ENCODE measurements at places on chromosomes 13 and 19.

- DNase-seq, result no peak
These were observed 38.1 kb downstream of the RUBCNL start for GRCh38 chr13:46348961-46349360.

- DNase-seq, result no peak
These were observed 4.5 kb downstream of the TLE6 start for GRCh38 chr19:2981898-2982297.

DNA sequence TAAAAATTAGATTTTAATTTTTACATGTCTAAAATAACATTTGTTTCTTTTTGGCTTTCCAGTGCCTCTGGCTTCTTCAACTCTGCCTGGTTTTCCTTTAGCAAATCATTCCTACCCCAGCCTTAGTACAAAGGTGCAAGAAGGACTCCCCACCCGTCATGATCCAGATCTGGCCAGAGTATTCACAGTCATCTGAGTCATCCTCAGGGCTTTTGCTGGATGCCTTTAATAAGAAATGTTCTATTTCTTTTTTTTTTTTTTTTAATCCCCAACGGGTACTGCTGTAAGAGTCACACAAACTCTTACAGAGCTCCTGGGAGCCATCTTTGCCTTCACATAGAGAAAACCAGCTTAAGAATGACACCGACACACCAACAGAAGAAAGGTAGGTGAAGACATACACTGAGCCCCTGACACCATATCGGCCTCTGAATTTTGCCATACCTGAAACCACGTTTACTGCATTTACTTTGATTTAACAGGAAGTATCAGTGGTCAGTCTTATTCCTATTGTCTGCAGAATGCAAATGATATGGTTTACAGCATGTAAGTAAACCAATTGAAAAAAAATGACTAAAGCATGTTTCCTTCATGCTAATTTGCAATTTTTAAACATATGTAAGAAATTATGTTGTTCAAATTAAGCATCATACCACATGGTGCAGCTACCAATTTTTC lies 184.4 kb downstream of the NALCN start:
- DNase-seq, result no peak

- no peak for DNase-seq
These were observed 927 bp downstream of the COL4A2 start for GRCh38 chr13:110307767-110308655.

DNA sequence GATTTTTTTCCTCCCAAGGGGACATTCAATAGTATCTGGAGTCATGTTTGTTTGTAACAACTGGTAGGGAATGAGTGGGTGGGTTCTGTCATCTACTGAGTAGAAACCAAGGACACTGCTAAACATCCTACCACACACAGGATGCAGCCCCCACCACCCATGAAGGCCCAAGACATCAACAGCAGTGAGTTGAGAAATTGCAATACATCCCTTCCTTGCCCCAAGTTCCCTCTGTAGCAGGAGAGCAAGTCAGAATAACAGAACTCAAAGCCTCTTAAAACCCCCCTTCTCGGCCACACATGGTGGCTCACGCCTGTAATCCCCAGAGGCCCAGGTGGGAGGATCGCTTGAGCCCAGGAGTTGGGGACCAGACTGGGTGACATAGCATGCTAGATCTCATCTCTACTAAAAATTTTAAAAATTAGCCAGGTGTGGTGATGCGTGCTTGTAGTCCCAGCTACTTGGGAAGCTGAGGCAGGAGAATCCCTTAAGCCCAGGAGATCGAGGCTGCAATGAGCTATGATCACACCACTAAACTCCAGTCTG lies 2.4 kb upstream of the CYP2F1 start:
- DNase-seq, result no peak

GRCh38 chr19:30719189-30719998 lies 347.2 kb downstream of the ZNF536 start:
- no peak for DNase-seq

Measured in activated gamma-delta T cell treated with Interleukin-2 at 50 U/mL for 16 hours (primary cell).